ENCODE measurements at places on chromosomes 7 and 10.

DNA sequence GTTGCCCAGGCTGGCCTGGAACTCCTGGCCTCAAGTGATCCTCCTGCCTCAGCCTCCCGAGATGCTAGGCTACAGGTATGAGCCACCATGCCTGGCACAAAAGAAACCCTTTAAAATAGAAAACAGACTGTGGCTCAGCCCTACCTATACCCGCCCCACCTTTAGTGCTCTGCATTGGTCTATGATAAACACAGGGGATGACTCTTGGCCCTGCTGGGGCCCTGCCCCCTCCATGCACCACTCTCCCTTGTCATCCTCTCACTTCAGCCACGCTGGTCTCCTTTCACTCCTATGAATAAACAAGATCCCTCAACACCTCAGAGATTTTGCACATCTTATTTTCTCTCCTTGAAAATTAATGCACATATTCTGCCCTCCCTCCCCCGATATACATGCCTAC is 251.4 kb upstream of the KLF14 start:
- DNase-seq = no peak

DNA sequence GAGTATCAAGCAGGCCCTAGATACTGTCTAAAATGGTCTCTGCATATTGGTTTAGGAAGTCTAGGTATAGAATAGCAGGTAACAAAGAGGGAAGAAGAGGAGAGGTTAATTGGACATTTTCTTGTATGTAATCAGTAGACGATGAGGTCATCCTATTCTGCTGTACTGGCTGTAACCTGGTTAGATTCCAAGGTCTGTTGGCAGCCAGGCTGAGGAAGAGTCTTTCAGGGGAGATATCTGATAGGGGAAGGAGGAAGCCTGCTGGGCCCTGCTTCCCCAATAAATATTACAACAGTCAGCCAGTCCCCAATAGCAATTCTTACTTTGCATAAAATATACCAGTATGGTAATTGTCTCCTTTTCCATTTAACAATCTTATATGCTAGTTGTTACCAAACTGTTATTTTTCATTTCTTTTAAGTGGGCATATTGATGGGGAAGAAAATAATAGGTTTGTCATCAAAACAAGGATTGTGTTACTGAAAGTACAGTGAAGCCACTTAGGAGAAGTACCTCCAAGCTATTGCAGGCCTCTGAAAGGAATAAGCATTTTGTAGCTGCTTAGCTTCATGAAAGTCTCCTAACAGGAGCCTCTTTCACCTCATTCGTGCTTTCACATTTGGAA is 186.4 kb downstream of the LRRC4 start:
- no peak for DNase-seq

DNA sequence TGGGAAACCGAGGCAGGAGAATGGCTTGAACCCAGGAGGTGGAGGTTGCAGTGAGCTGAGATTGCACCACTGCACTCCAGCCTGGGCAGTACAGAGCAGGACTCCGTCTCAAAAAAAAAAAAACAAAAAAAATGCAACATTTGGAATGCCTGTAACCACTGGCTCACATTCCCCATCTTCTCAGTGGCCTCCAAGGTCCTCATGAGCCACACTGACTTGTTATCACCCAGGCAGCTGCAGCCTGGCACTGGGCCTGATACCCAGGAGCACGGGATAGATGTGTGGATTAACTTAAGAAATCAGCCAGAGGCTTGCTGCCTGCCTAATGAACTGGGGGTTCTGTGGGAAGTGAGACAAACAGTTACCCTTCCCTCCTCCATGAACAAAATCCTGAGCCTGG is 23.0 kb downstream of the JCAD start:
- DNase-seq = no peak

- no peak for DNase-seq
These were observed 95.8 kb upstream of the TNS3 start for GRCh38 chr7:47677664-47678063.

DNA sequence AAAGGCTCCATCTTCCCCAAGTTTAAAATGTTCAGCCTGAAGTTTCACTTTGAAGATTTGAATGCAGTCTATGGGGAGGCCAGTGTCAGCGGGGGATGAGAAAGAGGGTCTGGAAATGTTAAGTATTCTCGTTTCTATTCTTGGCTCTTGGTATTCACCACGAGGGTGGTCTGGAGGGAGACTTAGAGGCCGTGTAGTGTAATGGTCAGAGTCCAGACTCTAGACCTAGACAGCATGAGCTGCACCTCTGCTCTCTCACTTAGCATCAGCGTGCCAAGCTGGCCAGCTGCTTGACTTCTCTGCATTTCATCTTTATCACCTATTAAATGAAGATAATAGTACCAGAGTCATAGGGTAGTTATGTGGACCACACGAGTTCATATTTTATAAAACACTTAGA is 57.9 kb downstream of the MKX start:
- no peak for DNase-seq

DNA sequence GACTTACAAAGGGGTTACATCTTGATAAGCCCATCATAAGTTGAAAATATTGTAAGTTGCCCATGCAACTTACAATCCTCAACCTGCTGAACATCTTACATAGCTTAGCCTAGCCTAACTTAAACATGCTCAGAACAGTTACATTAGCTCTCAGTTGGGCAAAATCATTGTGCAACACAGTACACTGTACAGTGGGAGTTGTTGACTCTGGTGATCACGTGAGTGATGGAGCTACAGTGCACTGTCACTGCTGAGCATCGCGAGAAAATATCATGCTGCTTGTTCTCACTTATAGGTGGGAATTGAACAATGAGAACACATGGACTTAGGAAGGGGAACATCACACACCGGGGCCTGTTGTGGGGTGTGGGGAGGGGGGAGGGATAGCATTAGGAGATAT is 214.9 kb upstream of the ZMIZ1 start:
- no peak for DNase-seq

DNA sequence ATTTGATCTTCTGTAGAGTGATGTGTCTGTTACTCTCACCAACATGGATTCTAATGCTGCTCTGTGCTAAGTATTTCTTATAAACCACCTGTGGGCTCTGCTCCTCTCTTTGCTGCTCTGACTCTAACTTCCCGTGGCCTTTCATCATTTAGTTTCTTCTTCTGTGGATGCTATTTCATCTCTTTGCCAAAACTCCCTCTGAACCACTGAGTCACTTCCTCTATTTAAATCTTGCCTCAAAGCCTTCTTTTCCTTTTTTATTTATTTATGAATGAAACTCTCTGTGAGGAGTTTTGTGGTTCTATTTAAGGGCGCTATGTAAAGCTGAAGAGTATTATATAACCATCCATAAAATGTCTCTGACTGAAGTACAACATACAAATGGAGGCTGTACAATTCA is 538.5 kb downstream of the SUGCT start:
- DNase-seq = no peak

- no peak for DNase-seq
These were observed 50.2 kb upstream of the PDCD4 start for GRCh38 chr10:110821508-110821907.

DNA sequence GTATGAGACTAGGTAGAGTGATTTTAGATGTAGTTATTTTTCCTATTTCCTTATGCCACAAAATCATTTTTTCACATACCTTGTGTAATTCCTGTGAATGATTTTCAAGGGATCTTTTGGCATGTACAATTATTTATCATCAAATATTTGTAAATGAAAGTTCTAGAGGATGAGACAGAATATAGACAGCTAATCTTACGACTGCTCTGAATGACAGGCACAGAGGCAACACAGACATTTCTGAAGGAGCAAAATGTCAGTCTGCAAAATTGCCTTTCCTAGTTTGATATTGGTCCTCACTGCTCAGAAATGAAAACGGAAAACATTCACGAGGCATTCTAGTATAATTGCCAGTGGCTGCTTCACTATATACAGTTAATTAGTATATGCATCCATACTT is 810.6 kb upstream of the C7orf33 start:
- DNase-seq = no peak

DNA sequence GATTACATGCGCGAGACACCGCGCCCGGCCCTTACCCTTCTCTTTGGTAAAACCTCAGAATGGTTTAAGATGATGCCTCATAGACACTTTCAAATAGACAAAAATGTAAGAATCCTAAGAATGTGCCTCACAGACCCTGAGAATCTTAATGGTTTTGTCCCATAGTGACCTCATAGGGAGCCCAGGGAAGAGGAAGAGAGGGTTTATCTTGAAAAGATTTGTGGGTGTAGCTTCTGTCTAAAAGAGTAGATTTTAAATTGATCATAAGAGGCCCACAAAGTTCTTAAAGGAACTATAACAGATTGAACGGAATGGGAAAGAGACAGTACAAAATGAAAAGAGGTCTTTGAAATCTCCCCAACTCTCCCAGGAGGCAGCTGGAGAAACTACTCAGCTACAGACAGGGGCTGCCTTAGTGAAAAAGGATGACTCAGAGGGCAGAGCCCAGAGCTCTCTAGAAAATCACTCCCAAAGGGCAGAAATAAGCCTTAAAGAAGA is 220.6 kb downstream of the ADRA2A start:
- DNase-seq = no peak

GRCh38 chr7:150451833-150452461 is 1.5 kb downstream of the GIMAP8 start:
- no peak for DNase-seq

GRCh38 chr10:76268530-76268929 is 837.1 kb downstream of the LRMDA start:
- DNase-seq = no peak

DNA sequence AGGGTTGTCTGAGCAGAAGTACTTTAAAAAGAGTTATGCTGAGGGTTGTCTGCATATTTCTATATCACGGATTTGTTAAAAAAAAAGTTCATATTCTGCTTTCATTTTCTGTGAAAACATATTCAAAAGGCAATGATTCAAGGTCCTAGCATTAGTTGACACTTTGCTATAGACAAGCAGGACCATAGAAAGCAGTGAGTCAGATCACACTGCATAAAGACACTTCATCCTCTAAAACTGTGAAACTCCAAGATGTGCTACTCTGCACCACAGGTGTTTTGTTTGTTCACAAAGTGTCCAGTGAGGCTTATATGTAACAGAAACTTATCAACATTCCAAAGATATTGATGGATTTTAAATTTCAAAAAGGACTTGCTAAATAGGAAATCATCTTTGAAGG is 47.0 kb downstream of the SPAM1 start:
- DNase-seq = no peak

GRCh38 chr10:21087476-21087875 is 190.4 kb upstream of the NEBL start:
- no peak for DNase-seq

GRCh38 chr10:26835025-26835424 is 25.7 kb downstream of the ABI1 start:
- DNase-seq = no peak

DNA sequence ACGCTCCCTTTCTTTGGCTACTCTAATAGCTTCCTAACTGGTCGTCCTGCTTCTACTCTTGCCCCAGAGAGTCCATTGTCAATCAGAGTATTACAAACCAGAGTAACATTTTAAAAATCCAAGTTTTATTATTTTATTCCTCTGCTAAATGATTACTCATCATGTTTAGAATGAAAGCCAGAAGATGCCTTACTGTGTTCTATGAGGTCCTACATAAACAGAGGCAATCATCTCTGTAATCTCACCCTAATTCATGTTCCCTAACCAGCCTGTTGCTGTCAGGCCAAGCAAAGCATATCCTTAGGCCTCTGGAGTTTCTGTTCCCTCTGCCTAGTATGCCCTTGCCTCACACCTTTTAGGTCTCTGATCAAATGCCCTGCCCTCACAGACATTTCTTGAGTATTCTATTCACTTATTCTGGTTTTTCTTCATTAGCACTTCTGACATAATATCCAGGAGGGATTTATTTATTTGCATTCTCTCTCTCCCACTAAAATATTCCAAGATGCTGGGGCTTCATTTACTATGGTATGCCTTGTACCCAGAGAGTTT is 497.5 kb downstream of the PHTF2 start:
- no peak for DNase-seq

GRCh38 chr7:76507723-76508406 is 2.5 kb upstream of the UPK3B start:
- no peak for DNase-seq

DNA sequence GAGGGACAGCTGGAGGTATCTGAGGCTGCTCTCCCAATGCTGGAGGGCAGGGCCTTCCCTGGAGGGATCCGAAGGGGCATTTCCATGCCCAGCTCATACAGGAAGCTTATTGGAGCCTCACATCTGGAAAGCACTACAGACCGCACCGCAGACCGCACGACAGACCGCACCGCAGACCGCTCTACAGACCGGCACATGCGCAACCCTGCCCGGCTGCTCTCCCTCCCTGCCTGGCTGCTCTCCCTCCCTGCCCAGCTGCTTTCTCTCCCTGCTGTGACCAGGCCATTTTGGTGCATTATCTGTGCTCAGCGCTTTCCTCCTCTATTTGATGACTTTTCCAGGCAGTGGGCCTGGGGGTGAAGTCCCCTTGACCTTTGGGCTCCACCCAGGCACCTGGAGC is 39.6 kb upstream of the EN2 start:
- DNase-seq = no peak

DNA sequence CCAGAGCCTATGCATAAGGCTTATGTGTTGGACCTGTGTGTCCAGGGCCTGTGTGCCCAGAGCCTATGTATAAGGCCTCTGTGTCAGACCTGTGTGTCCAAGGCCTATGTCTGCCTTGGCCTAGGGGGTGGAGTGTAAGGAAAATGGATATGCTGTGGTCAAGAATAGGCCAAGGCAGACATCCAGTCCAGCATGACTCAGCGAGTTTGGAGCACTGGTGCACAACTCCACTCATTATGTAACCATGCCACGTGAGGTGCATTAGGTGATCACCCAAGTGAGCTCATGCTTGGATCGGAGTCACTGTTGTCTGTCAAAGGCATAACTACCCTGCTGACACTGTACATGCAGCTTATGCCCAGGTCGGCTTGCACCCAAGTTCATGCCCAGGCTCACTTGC is 238.9 kb downstream of the CACNA2D1 start:
- DNase-seq = no peak

DNA sequence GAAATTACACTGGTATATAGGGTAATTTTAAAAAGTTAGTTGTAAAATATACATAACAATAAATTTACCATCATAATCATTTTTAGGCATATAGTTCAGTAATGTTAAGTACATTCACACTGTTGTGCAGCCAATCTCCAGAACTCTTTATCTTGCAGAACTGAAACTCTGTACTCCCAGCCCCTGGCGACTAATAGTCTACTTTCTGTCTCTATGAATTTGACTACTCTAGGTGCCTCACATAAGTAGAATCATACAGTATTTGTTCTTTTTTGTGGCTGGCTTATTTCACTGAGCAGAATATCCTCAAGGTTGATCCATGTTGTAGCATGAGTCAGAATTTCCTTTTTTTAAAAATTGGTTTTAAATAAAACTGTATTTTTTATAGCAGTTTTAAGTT is 41.4 kb downstream of the NRF1 start:
- DNase-seq = no peak

- no peak for DNase-seq
These were observed 40.0 kb downstream of the GOLGA7B start for GRCh38 chr10:97889461-97890265.

Measured in stimulated activated CD4-positive, alpha-beta T cell treated with anti-CD3 and anti-CD28 coated beads, TNF-alpha, amount 100 ng/mL, for 24 hours (primary cell).